ENCODE measurements at places on chromosomes 7 and 10.
A peak's percentile ranks its signal among the peaks of the same experiment; 100 is the strongest.

DNA sequence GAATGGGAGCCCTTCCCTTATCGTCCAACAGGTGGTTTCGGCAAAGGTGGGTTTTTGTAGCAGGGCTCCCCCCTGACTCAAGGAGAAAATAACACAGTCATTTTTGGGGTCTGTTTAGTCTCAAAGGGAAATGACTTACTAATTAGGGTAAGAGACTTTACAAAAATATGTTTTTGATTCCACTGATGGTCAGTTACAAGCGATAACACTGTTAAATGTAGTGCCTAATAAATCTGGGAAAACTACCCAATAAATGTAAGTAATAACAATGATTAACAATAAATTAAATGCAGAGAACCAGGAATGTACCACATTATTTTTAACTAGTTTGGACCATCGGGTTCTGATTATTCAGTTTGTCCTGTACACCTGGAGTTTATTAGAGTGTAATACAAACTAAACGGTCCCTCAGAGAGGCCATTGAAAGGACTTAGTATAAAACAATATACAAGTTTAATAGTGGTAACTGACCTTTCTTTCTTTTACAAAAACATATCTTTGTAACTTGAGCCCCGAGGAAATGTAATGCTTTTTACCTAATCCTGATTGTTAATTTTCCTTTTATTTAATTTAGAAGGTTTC lies 216.2 kb upstream of the HABP2 start:
- no peak for DNase-seq

- no peak for DNase-seq
These were observed 8.6 kb downstream of the GPRIN2 start for GRCh38 chr10:46547541-46548497.

DNA sequence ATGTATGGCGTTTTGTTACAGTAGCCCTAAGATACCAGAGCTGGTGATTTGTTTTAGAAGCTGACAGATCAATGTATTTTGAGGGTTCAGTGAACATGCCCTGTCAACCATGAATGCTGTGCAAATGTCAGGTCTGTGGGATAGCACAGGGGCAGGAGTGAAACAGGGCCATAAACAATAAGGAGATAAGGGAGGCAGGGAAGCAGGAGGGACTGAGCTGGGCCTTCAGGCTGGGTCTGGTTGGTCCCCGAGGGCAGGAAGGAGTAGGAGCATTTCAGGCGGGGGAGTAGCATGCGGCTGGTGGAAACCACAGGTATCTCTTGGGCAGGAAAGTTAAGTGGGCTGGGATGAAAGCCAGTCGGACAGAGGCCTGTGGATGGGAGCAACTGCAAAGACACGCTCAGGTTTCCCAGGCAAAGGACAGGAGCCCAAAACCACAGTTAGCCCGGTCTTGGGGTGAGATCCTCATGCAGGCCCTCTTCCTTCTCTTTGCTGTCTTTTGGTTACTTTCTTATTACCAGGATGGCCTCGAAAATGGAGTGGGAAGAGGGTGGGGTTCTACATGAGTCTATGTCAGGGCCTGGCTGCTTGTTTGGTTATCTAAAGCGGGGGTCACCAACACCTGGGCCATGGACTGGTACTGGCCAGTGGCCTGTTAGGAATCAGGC lies 69.5 kb upstream of the SEPHS1 start:
- DNase-seq: no peak

- DNase-seq: no peak
These were observed 102.9 kb upstream of the ARMC3 start for GRCh38 chr10:22824984-22825383.

GRCh38 chr7:25002786-25003185 lies 22.8 kb upstream of the OSBPL3 start:
- no peak for DNase-seq

- no peak for DNase-seq
These were observed 161.2 kb downstream of the CAMK1D start for GRCh38 chr10:12510501-12510941.

DNA sequence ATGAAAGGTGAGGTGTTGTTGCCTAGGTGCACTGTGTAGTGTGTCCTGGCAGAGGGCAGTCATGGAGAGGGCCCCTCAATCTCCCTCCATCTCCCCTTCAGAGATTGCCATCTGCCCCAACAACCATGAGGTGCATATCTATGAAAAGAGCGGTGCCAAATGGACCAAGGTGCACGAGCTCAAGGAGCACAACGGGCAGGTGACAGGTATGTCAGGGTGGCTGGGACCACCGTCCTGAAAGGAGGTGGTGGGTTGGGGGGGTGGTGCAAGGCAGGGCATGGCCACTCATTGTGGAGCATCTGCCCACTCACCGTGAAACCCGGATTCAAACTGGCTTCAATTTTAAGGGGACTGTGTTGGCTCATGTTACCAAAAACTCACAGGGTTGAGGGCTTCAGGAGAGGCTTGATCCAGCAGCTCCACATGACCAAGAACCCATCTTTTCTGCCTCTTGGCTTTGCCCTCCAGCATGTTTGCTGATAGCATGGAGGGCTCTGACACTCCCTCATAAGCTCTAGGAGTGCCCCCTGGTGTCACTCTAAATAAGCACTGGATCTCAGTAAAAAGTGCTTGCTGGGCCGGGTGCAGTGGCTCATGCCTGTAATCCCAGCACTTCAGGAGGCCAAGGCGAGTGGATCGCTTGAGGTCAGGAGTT lies 12.2 kb downstream of the ARPC1B start:
- peak; percentile 34 for DNase-seq

GRCh38 chr10:43125881-43126731 lies 12.1 kb upstream of the CSGALNACT2 start:
- no peak for DNase-seq

GRCh38 chr10:62501547-62501946 lies 127.4 kb downstream of the ZNF365 start:
- DNase-seq: no peak

GRCh38 chr7:125561006-125561405 lies 631.4 kb upstream of the POT1 start:
- DNase-seq: no peak

DNA sequence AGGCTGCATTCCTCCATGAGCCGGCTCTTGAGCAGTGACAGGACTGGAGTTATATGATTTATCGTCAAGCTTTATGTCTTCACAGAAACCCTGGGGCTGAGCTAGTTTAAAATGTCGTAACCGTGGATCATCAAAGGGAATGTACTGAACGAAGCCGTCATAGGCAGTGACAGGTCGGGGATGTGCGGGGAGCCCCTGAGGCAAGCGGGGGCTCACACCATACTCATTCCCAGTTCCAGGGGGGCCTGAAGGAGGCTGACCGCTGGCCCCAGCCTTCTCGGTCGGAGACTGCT lies 30.7 kb downstream of the JCAD start:
- DNase-seq: no peak

DNA sequence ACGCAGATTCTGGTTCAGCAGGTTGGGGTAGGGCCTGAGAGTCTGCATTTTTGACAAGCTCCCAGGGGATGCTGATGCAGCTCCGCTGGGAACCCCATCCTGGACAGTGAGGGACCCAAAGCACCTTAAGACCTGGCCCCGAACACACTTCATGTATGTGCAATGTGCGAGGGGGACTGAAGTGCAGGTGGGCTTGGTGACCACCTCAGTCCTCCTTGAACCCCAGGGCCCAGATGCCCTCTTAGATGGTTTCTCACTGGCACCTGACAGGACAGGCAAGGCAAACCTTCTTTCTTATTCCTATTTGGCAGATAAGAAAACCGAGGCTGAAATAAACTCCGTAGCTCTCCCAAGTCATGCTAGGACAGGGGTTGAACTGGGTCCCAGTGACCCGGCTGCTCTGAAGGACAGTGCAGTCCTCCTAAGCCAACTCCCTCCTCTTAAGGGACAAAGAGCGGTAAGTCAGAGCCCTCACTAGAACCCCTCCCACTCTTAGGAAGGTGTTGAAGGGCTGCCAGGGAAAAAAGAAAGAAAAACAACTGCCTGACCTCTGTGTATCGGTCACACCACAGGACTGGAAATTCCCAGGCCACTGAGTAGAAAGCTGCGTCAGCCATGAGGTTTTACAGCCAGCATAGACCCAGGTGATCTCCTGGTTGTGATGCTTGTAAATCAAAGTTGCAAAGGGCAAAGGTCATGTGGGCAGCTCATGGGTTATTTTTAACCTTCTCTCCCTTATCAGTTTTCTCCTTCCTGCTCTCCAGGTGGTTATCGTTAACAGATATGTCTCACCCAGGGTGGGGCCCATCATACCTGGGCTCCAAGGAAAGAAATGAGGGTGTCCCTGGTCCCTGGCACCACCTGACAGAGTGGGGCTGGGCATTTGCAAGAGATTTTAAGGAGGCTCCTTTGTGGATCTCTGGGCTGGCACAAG lies 90.9 kb upstream of the SMNDC1 start:
- DNase-seq: no peak

DNA sequence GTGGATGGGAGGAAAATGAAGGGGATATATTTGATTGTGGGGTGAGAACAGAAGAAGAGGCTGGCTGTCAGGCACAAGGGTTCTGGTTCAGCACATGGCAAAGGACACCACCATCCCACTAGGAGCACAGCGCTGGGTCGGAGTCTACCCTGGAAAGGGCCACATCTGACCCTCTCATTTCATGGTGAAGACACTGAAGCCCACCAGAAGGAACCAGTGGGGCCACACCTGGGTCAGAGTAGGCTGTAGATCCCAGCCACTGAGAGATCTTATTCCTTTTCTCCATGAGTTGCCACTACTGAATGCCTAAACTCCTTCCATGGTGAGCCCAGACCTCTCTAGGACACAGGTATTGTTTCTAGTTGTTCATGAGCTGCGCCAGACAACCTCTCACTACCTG lies 25.8 kb downstream of the SFTPD start:
- no peak for DNase-seq

- peak; percentile 73 for DNase-seq
These were observed 505 bp downstream of the HNRNPA2B1 start for GRCh38 chr7:26200038-26200443.

- DNase-seq: no peak
These were observed 117.5 kb upstream of the FOXP2 start for GRCh38 chr7:114297121-114297520.

- DNase-seq: no peak
These were observed 253.8 kb downstream of the CSTF2T start for GRCh38 chr10:51445588-51445987.

- DNase-seq: no peak
These were observed 53.0 kb downstream of the PDGFA start for GRCh38 chr7:466465-467191.

GRCh38 chr7:141700848-141701371 lies 1.1 kb downstream of the DENND11 start:
- no peak for DNase-seq

- DNase-seq: no peak
These were observed 154.0 kb upstream of the TARP start for GRCh38 chr7:38427279-38427955.

DNA sequence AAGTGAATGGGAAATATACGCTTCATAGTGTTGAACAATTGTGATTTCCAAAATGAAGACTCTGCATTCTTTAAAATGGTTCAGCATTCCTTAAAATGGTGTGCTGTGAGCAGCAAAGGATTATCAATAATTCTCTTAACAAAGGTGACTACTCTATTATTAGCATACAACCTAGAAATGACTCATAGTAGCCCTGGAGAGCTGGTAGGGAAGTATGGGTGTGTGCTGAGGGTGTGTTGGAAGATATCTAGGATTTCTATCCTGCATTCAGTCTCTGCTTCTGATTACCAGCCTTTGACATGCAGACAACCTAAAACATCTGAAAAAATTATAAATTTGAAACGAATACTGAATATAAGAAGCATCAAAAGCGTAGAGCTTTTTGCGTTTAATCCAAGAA lies 72.5 kb downstream of the SEMA3D start:
- no peak for DNase-seq

- no peak for DNase-seq
These were observed 2.9 kb upstream of the ADCYAP1R1 start for GRCh38 chr7:31049005-31049765.

DNA sequence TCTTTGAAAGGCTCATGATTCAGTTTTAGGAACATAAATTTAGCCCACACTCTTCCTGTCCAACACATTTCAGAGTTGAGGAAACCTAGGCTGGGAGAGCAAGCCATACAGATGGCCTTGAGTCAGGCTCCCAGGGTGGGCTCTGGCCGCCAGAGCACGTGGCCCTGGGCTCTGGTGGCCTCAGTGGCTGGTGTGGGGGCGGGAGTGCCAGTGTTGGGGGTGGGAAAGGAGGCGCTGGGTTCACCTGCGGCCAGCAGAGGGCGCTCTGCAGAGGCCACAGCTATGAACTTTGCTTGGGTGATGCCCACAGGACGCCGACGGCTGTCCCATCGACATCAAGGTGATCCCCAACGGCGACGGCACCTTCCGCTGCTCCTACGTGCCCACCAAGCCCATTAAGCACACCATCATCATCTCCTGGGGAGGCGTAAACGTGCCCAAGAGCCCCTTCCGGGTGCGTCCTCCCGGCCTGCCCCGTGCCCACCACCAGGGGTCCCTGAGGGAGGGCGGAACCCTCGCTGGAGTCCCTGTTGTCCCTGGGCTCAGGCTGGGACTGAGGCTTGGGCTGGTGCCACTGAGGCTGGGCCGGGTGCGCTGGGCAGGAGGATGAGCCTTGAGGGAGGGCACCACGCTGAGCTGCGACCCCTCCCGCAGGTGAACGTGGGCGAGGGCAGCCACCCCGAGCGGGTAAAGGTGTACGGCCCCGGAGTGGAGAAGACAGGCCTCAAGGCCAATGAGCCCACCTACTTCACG lies 11.9 kb downstream of the FLNC start:
- peak; percentile 50 for DNase-seq

- DNase-seq: no peak
These were observed 24.7 kb upstream of the TSPAN13 start for GRCh38 chr7:16728811-16729210.

GRCh38 chr10:22631646-22632278 lies 82.6 kb downstream of the PIP4K2A start:
- DNase-seq: no peak

DNA sequence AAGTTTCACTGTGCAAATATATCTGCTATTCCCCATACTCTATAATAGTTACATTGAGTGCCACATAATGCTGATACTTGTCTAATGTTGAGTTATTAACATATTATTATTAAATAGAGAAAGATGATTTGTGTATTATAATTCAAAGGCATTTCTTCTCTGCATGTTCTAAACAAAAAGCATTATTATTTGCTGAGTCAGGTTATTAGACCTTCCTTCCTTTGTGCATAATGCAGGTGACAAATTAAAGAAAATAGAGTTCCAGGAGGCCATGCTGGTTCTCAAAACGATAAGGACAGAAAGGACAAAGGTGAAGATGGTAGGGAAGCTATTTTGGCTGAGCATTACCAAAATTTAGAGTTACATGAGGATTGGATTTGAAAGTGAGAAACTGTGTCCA lies 85.4 kb upstream of the CYP2C9 start:
- DNase-seq: no peak

DNA sequence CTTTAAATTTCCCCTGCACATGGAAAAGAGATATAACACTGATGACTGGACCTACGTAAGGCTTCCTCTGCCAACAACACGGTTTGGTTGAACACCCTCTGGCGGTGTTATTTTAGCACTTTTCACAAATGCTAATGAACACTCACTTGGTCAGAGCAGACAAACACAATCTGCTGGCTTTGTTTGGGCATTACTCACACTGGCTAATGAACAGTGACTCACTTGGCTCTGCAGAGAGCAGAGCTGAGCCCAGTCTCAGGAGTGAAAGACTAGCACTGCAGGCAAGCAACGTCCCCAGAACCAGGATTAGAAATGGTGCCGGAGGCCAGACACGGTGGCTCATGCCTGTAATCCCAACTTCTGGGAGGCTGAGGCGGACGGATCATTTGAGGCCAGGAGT lies 430.8 kb downstream of the PLXNA4 start:
- no peak for DNase-seq
